ENCODE measurements at places on chromosomes 3 and 15.

DNA sequence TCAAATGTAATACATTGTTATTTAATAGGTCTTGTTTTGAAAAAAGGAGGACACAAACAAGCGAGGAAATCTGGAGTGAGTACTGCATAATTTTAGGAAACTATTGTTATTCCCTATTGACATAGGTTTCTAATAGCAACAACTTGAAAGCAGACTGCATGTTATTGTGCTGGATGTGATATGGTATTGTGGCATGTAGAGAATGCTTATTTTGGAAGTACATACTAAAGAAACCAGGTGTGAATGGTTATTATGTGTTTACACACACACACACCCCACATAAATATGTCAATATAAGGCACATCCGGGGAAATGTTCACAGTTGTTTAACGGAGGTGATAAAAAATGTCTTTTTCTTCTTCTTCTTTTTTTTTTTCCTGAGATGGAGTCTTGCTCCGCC, 5.9 kb upstream of the MORF4L1 start:
- no peak for DNase-seq

DNA sequence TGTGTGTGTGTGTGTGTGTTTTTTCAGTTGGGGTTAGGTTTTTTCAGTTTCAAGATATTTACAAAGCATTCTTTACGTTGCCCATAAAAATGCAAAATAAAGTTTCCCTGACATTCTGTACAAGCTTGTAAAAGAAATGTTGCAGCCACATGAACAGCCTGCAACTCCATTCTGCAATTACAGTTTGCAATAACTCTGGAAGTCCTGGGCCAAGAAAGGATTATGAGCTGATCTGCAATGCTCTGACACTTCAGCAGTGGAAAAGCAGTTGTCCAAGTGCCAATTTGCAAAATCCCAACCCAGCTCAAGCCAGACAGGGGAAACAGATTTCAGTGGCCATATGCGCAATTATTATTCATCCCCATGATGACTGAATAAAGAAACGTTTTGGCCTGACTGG, 322.1 kb downstream of the MEX3B start:
- DNase-seq = no peak

DNA sequence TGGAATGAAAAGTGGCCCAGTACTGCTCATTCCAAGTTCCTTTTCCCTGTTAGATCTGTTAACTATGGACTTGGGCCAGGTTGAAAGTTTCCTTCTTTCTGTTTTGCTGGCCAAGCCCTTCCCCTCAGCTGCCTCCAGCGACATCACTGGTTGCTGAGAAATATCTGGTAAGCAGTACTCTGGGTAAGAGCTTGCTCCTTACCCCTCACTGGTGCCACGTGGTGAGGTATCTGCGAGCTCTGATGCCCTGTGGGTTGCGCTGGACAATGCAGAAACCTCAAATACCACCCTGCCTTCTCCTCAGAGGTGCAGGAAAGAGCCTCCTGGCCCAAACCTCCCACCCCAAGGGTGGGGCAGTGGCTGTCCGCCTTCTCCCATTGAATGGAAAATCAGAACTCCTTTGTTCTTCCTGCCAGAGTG, 42.9 kb upstream of the APH1B start:
- DNase-seq = peak; percentile 68

DNA sequence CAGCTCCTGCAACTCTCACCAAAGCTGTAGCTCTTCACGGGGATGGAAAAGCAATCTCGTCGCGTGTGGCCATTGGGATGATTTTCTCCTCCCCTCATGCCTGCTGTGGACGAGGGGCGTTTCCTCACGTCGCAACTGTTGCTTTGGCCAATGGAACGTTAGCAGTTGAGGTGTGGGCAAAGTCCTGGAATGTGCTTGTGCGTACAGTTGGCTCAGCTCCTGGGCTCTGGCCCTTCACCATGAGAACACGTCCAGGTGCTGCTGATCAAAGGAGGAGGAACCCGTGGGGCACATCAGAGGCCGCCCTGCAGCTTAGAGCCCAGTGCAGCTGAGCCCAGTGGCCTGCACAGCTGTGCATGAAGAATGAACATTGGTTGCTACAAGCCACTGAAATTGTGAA, 186.1 kb downstream of the TJP1 start:
- no peak for DNase-seq

- no peak for DNase-seq
Observed at GRCh38 chr3:192897005-192897404, 20.7 kb downstream of the MB21D2 start.

DNA sequence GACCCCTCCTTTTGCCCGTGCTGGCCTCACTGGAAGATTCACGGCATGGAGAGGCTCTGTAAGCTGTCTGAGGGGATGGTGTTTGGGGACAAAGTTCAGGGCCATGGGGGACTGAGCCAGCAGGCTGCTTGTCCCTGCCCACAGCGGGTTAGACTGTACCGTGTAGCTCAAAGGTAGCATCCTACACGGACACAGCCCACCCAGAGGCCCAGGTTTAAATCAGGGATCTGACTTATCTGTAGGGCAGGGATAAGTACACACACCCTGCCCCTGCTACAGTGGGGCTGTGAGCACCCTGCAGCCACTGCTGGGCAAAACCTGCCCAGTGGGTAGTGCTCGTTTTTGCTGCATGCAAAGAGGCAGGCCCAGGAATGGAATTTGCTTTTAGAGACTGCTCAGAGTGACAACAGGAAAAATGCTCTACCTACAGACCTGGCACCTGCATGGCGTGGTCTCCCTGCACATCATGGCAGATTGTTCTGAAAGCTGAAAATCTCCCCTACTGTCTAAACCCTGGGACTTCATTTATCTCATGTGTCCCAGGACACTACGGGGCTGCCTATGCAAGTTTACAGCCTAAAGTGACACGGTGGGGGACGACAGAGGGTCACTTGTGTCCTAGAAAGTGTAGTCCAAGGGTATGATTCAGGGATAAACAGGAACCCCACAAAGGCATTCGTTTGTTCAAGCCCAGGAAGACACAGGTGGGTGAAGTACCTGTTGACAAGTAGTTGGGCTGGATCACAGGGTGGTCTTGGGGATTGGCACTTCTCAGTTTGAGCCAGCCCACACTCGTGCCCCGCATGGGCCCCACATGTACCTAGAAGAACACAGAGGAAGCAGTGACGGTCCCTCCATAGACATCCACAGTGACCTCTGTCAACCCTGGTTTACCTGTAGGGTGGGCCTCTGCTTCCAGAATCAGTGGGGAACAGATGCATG, 27.7 kb downstream of the CHDH start:
- no peak for DNase-seq

DNA sequence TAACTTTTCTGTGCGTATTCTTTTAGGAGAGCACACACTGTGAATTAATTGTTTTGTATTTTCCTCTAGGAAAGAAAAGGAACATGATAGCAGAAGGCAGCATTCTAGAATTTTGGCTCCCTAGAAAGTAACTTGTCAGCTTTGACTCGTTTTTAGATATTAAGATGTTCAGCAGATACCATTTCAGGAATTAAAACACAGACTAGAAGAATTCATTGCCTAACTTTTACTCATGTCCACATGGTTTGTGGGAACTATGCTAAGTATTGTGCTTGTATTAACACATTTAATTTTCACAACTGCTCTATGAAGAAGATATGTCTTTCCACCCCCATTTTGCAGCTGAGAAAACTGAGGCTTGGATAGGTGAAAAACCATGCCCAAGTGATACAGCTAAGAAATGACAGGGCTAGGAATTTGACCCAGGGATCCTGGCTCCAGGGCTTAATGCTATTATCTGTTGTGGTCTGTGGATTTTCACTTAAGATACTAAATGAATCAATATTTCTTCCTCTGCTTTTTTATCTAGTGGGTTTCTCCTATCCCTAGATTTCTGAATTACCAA, 128.8 kb downstream of the MITF start:
- peak; percentile 34 for DNase-seq

GRCh38 chr3:1252061-1252430, 159.2 kb downstream of the CNTN6 start:
- DNase-seq = no peak

DNA sequence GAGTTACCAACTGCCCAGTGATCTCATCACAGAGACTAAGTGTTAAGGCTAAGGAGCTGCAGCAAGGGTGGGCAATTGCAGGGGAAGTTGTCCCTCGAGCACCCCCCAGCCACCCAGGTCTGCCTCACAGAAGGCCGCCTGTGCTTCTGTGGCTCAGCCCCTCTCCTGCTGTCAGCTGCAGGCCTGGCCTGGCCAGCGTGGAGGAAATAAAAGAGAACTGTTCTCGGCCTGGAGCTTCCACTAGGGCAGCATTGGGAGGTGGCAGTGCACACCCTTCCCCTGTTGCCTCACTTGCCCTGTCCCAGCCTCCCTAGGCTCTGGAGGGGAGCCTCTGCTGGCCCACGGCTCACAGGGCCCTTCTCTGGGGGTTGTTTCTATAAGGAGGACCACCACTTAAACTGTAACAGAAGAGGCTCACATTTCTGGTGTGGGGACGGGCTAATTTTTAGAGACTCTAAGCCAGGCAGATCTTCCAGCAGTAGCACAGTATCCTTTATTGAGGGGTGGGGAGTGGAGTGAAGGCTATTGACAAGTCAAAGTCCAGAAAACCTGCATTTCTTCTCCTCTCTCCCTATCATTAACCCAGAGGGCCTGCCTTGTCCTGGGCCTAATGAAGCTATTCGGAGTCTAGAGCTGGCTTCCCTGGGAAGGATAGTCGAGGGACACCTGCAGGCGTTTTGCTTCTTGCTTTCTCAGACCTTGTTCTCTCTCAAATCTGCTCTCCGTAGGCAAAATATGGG, 75.6 kb upstream of the ADPGK start:
- DNase-seq = no peak

GRCh38 chr15:67072958-67073357, 7.6 kb downstream of the SMAD3 start:
- no peak for DNase-seq

DNA sequence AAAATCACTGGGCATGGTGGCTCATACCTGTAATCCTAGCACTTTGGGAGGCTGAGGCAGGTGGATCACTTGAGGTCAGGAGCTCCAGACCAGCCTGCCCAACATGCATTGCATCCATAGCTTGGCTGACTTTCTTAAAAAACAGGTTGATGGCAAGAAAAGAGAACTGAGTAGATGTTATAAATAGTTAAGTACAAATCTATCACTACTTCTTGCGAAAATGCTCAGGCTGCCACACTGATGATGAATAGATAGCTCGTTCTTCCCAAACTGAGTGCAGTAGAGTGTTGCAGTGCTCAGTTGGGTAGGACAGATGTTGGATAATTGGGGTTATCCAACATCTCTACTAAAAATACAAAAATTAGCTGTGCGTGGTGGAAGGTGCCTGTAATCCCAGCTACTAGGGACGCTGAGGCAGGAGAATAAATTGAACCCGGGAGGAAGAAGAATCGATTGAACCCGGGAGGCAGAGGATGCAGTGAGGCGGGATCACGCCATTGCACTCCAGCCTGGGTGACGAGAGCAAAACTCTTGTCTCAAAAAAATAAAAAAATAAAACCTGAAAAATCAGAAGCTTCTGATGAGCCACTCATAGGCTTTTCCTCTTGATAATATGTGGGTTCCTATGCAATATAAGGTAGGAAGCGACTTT, 1.2 kb downstream of the BTLA start:
- no peak for DNase-seq

DNA sequence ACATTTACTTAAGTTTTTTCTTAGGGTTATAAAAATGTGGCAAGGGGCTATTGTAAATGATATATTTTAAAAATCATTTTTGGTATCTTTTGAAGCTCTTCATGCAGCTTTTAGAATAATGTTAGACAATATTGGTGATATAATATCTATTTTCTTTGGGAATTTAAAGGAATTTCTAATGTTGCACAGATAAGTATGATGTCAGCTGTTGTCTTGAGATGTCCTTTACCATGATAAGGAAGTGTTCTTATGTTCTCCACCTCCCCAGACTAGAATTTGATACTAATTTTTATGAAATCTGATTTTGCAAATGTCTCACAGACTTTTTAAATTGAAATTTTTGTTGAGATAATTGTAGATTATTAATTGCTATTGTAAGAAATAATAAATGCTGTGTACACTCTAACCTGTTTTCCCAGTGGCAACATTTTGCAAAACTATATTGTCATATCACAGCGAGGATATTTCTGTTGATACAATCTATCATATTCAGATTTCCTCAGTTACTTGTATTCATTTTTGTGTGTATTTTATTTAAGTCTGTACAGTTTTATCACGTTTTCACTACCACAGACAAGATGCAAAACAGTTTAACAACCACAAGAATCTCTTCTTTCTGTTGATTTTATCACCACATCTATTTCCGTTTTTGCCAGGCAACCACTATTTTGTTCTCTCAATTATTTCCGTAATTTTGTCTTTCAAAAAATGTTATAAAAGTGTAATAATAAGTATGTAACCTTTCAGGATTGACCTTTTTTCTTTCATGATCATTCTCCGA, 55.4 kb downstream of the SPRED1 start:
- no peak for DNase-seq

DNA sequence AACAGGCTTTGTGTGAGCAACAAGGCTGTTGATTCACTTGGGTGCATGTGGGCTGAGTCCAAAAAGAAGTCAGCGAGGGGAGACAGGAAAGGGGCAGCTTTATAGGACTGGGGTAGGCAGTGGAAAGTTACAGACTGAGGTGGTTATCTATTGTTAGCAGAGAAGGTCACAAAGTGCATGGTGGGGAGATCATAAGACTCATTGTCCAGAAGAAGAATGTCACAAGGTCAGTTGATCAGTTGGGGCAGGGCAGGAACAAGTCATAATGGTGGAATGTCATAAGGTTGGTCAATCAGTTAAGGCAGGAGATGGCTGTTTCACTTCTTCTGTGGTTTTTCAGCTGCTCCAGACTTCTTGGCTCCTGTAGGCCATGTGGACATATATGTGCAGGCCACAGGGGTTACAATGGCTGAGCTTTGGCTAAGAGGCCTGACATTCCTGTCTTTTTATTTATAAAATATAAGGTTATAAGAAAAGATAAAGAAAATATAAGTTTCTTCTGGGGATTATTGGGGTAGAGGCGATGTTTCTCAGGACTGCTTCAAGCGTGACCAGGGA, 69.5 kb upstream of the SNTN start:
- no peak for DNase-seq

GRCh38 chr3:31262201-31262600, 270.5 kb upstream of the STT3B start:
- no peak for DNase-seq
